CD4-positive, alpha-beta T cell (primary cell): ENCODE measurements at places on chromosomes 1 and 21. TPM values are rescaled to one million over a fixed set of nuclear protein-coding genes. Genes with fewer than 3 reads are reported as not detected.

Gene TAL1
- total RNA-seq, result not detected

Gene ATAD3C
- 0.28 TPM for total RNA-seq

Gene THEM5
- not detected for total RNA-seq

Gene ACP6
- 4.6 TPM for total RNA-seq

Gene RPL11
- 2,191 TPM for total RNA-seq

Gene ATP6V1G3
- total RNA-seq, result not detected

Gene ADAM30
- total RNA-seq, result not detected

Gene C1orf226
- not detected for total RNA-seq

Gene NR1I3
- not detected for total RNA-seq

Gene MYBPH
- total RNA-seq, result not detected

Gene POLR3GL
- 17.2 TPM for total RNA-seq

Gene SPSB1
- 2.3 TPM for total RNA-seq

GRCh38 chr1:3130268-3130667 is 61.3 kb downstream of the PRDM16 start:
- H3K27me3 ChIP-seq, result no peaks in the 10 kb centered on the region
- DNase-seq, result no peak
- no peaks in the 10 kb centered on the region for H3K4me1 ChIP-seq
- no peaks in the 10 kb centered on the region for H3K36me3 ChIP-seq
- no peak overlapping the region for H3K4me3 ChIP-seq

DNA sequence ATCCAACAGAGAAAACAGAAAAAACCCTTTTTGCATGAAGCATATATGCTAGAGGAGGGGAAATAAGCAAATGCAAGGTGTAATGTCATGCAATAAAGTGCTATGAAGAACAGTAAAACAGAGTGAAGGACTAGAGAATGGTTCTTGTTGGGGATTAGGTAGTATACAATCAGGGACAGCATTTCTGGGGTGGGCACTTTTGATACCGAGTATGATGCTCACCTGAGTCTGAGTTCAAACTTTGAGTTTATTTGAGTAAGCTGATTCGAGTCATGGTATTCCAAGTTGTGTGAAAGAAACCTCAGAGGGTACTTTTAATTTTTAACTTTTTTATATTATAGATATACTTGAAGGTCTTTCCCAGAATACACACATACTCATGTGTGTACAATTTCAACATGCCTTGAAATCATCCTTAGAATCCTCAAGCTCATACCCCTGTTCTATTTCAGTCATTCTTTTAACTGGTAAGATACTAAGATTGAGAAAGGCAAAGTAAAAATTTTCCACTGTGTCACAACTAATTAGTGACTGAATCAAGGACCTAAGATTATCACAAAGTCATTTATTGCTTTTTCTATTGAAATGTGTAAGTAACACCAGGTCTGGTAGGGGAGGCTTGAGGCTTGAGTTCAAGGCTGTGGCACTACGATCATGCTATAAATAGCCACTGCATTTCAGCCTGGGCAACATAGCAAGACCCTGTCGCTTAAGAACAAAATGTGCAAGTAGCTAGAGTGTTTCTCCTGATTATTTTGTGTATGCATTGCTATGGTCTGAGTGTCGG is 12.1 kb downstream of the LRRC8B start:
- no peak for DNase-seq
- no peaks in the 10 kb centered on the region for H3K27me3 ChIP-seq
- H3K4me1 ChIP-seq, result peaks cover 10% of the 10 kb centered on the region
- H3K36me3 ChIP-seq, result peaks cover 3% of the 10 kb centered on the region

DNA sequence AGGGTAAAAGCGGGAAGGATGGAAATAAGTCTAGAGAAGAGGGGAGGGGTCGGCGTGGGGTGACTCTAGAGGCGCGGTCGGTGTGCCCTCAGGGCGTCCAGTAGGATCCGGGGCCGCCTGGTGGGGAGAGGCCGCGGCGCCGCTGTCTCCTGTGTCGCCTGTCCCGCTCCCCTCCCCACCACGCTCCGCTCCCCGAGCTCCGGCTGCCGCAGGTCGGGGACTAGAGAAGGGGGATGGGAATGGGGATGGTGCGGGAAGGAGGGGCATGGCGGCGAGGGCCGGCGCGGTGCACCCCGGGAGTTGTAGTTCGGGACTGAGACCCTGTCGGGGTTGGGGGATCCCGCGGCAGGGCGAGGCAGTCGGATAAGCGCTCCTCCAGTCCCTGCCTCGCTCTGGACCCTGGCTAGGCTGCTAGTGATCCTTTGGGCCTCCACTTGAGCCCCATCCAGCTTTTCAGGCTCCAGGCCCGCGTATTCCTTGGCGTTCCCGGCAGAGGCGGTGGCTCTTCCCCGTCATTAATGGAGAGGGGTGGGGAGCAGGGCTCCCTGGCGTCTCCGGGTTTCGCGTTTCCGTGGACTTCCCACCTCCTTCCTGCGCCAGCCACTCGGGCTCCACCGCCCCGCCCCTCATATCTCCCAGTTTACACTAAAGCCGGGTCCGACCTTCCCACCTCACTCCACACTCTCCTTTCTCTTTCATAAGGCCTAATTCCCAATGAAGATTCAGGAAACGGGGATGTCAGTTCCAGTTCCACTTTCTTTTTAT is at the start of gene ENTREP3:
Gene ENTREP3 (minus strand): TSS at position 241 of the 765 bp plus-strand sequence. CDS start 606 bp downstream, outside the sequence.
- peak within 1 kb of the TSS; percentile 38 for H3K27ac ChIP-seq
- H3K27me3 ChIP-seq, result no peaks in the 10 kb centered on the region
- peak; percentile 76 for DNase-seq
- peaks cover 40% of the 10 kb centered on the region for H3K4me1 ChIP-seq
- peak within 1 kb of the TSS; percentile 71 for H3K4me3 ChIP-seq

DNA sequence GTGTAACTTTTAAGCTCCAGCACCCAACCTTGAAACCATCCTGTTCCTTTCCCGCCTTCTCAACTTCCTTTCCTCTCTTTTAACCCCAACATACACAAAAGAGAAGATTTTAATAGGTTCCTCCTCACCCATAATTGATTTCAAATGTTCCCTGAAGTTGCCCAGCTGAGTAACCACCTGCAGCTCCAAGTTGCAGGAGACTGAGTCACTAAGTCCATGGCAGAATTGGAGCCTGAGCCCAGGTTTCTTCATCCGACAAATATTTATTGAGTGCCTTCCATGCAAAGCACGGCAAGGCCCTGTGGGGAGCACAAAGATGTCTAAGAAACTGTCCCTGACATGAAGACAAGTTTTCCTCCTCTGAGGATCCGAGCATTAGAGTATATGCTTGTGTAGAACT is 97.7 kb downstream of the PAPPA2 start:
- no peak overlapping the region for H3K27ac ChIP-seq
- no peaks in the 10 kb centered on the region for H3K36me3 ChIP-seq
- DNase-seq, result no peak

DNA sequence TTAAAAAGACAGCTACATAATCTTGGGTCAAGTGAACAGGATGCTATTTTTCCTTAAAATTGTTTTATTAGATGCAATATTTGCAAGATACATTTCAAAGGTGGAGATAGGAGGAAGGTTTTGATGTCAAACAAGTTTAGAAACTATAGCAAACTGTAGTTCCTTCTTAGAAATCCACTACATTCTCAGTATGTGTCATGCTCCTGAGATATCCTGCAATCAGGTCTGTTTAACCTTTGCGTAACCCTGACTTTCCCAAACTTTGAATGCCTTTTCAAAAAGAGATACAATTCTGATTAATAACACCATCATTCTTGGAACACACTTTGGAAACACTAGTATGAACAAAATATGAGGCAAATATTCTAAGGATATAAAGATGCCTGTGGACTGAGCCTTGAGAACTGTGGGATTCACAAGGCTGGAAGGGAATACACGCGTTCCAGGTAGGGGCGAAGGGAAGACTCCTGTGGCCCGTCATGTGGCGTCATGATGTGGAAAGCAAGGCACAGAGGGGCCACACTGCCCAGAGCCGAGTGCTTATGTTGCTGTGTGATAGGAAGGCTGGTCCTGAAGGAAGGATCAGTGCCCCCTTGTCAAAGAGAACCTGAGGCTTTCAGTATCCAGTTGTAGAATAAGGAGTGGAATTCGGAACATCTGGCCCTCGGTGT is 19.6 kb upstream of the TARBP1 start:
- peaks cover 10% of the 10 kb centered on the region for H3K4me1 ChIP-seq
- H3K36me3 ChIP-seq, result no peaks in the 10 kb centered on the region
- no peak for DNase-seq
- no peaks in the 10 kb centered on the region for H3K27me3 ChIP-seq
- no peak overlapping the region for H3K27ac ChIP-seq

GRCh38 chr1:226555092-226555491 is 6.5 kb downstream of the STUM start:
- H3K27ac ChIP-seq, result no peak overlapping the region
- H3K36me3 ChIP-seq, result no peaks in the 10 kb centered on the region
- H3K27me3 ChIP-seq, result peaks cover 26% of the 10 kb centered on the region
- H3K4me1 ChIP-seq, result peaks cover 6% of the 10 kb centered on the region
- DNase-seq, result no peak

DNA sequence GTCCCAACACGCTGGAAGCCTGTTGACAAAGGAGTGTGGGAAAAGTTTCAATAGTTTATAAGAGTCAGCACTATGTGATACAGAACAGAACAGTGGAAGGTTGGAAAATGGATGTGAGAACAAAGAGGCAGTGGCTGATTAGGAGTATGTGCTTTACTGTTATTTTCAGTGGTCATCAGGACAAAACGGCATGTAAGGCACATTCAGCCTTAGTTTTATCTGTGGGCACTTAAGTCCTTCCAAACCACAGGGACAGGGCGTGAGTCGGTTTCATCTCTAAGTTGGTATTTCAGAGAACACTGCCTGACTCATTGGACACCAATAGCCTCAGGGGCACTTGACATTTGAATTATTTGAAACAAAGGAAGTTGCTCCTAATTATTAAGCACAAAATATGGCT is 306.9 kb downstream of the ASTN1 start:
- no peaks in the 10 kb centered on the region for H3K27me3 ChIP-seq
- no peak overlapping the region for H3K27ac ChIP-seq
- no peak for DNase-seq
- H3K4me3 ChIP-seq, result no peak overlapping the region

GRCh38 chr1:64663668-64664067 is 81.2 kb upstream of the RAVER2 start:
- no peak overlapping the region for H3K4me3 ChIP-seq
- no peaks in the 10 kb centered on the region for H3K36me3 ChIP-seq
- H3K27ac ChIP-seq, result no peak overlapping the region
- DNase-seq, result no peak
- no peaks in the 10 kb centered on the region for H3K27me3 ChIP-seq

- DNase-seq, result no peak
- H3K4me3 ChIP-seq, result no peak overlapping the region
- H3K4me1 ChIP-seq, result peaks cover 9% of the 10 kb centered on the region
- no peaks in the 10 kb centered on the region for H3K27me3 ChIP-seq
- H3K27ac ChIP-seq, result no peak overlapping the region
- H3K36me3 ChIP-seq, result no peaks in the 10 kb centered on the region
Observed at GRCh38 chr1:5348732-5349465, 643.3 kb downstream of the NPHP4 start.

DNA sequence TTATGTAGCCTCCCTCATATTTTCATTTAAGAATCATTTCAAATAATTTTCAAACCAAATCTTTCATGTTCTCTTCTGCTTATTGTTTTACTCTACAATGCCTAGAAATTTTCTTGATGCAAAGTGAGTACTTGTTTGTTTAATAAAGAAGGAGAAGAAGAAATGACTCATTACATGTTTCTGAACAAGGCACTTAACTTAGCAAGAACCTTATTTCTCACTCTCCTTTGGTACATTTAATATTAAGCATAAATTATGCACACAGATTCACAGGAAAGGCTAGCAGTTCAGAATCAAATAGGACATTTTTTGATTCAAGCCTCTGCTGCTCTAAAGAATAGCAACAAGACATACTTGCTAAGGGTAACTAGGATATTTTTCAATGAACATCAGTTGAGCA is 9.1 kb downstream of the SCYL3 start:
- DNase-seq, result no peak
- peaks cover 51% of the 10 kb centered on the region for H3K36me3 ChIP-seq
- no peaks in the 10 kb centered on the region for H3K27me3 ChIP-seq
- H3K4me1 ChIP-seq, result no peaks in the 10 kb centered on the region
- H3K4me3 ChIP-seq, result no peak overlapping the region

- peak overlapping the region; percentile 18 for H3K4me3 ChIP-seq
- H3K27me3 ChIP-seq, result no peaks in the 10 kb centered on the region
- H3K36me3 ChIP-seq, result no peaks in the 10 kb centered on the region
- H3K4me1 ChIP-seq, result peaks cover 27% of the 10 kb centered on the region
- H3K27ac ChIP-seq, result no peak overlapping the region
Observed at GRCh38 chr1:40338745-40339419, 21.8 kb upstream of the COL9A2 start.

DNA sequence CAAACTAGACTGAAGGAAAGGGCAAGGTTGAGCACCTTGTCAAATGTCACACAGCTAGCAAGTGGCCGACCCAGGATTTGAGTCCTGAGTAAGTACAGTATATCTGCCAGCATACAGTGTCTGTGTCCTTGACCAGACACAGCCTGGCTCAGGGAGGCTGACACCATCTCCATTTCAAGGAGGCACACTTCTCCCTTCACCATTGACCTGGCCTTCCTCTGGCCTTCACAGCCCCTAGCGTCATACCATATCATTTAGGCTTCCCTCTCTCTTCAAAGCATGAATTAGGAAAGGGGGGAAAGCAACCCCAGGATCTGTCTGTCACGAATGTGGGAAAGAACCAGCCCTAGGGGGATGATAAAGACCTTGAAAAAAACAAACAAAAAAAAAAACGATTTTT is 155.6 kb downstream of the PLPP3 start:
- no peaks in the 10 kb centered on the region for H3K4me1 ChIP-seq
- H3K4me3 ChIP-seq, result no peak overlapping the region
- H3K27me3 ChIP-seq, result no peaks in the 10 kb centered on the region
- DNase-seq, result no peak
- H3K36me3 ChIP-seq, result no peaks in the 10 kb centered on the region

GRCh38 chr1:244060686-244061085 is 9.6 kb downstream of the ZBTB18 start:
- no peak overlapping the region for H3K27ac ChIP-seq

- H3K4me1 ChIP-seq, result peaks cover 2% of the 10 kb centered on the region
- H3K36me3 ChIP-seq, result peaks cover 54% of the 10 kb centered on the region
- no peaks in the 10 kb centered on the region for H3K27me3 ChIP-seq
- no peak overlapping the region for H3K4me3 ChIP-seq
- H3K27ac ChIP-seq, result no peak overlapping the region
- DNase-seq, result no peak
Observed at GRCh38 chr1:43382027-43382779, 7.4 kb downstream of the MED8 start.

GRCh38 chr1:197393772-197394171 is 125.7 kb downstream of the CRB1 start:
- H3K27me3 ChIP-seq, result no peaks in the 10 kb centered on the region
- no peak overlapping the region for H3K4me3 ChIP-seq
- H3K27ac ChIP-seq, result no peak overlapping the region
- no peak for DNase-seq

DNA sequence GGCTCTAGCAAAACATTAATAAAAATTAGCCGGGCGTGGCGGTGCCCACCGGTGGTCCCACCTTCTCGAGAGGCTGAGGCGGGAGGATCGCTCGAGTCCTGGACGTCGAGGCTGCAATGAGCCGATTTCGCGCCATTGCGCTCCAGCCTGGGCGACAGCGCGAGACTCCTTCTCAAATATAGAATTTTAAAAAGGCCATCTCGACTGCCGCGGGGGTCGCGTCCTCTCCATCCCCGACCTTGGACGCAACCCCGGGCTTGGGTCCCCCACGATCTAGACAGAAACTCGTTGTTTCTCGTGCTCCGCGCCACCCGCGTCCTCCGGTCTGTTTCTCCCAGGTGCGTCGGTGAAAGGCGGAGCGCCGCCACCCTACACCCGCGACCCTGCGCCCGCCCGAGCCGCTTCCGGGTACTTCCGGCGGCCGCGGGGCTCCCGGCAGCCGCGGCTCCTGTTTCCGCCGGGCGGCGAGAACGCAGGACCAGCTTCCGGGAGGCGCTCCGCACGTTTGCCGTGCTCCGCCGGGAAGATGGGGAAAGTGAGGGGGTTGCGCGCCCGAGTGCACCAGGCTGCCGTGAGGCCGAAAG is at the start of gene SLX9:
Gene SLX9 (plus strand): TSS at position 498 of the 584 bp plus-strand sequence. CDS start 29 bp downstream, at position 527.
- H3K27me3 ChIP-seq, result no peaks in the 10 kb centered on the region
- H3K36me3 ChIP-seq, result peaks cover 13% of the 10 kb centered on the region
- H3K4me3 ChIP-seq, result peak within 1 kb of the TSS; percentile 83
- peak; percentile 74 for DNase-seq
- peak within 1 kb of the TSS; percentile 18 for H3K27ac ChIP-seq
- peaks cover 49% of the 10 kb centered on the region for H3K4me1 ChIP-seq
